Coronary artery (tissue), 2 donors: ENCODE measurements at places on chromosomes 16 and 17.

DNA sequence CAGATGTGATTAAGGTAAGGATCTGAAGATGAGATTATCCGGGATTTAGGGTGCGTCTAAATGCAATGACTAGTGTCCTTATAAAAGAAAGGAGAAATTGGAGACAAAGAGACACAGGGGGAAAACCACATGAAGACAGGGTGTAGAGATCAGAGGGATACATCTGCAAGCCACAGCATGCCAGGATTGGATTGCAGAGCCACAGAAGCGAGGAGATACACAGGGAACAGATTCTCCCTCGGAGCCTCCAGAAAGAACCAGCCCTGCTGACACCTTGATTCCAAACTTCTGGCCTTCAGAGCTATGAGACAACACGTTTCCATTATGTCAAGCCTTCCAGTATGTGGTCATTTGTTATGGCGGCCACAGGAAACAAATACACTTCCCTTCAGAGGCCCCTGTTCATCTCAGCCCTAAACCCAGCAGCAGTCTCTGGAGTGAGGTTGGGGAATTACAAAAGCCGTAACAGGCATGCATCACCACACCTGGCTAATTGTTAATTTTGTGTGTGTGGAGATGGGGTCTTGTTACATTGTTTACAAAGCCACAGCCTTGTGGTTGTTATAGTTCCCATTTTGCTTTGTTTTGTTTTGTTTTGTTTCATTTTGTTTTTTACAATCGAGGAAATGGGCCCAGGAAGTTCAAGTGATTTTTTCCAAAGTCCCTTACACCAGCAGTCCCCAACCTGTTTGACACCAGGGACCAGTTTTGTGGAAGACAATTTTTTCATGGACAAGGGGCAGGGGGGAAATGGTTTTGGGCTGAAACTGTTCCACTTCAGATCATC, 51.6 kb upstream of the LYRM9 start:
- no peak for DNase-seq

- DNase-seq, result no peak
Measured at GRCh38 chr17:13736916-13737315, 135.2 kb upstream of the HS3ST3A1 start.

GRCh38 chr16:69937465-69937951, 13.6 kb upstream of the CLEC18A start:
- DNase-seq, result no peak

- DNase-seq, result no peak
Measured at GRCh38 chr16:81688182-81688581, 90.9 kb upstream of the PLCG2 start.

- no peak for DNase-seq
Measured at GRCh38 chr16:47780213-47780875, 319.2 kb downstream of the PHKB start.

- no peak for DNase-seq
Measured at GRCh38 chr16:31141489-31142108, 6.1 kb upstream of the PRSS8 start.

- no peak for DNase-seq
Measured at GRCh38 chr16:81693744-81694303, 85.3 kb upstream of the PLCG2 start.
